ENCODE measurements at places on chromosomes 2 and 18.

DNA sequence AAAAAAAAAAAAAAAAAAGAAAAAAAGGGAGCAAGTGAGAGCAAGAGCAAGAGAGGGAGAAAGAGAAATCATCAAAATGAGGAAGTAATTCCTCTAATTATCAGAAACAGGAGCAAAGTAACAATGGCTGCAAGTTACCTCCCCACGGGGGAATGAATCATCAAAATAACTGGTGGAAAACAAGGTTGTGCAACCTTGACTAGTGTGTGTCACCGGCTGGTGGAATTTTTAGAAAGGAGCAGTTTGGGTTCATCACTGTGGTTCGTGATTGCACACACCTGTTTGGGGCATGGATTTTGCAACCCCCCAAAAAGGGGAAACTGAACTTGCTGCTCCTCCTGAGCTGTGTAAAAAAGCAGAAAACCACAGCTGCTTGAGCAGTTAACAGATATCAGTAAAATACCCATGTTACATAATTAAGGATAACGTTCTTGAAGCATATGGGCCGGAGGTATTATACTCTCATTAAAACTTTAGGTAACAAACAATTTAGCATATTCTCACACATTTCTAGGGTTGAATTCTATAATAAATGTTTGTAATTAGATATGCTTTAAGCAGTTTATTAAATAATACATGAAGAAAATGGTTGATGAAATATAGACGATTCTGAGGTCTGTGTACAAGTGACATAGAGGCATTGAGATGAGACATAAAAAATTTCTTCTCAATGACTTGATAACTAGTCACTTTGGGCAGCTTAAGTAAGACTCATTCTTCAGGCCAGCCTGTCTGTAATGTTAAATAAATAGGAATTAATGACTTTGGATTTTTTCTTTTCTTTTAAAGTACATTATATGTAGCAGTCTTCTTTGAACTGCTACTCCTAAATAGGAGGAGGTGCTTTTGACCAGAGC, 184.2 kb upstream of the ZEB2 start:
- no peak for DNase-seq

GRCh38 chr2:234747032-234747431, 204.8 kb upstream of the SH3BP4 start:
- no peak for DNase-seq

- no peak for DNase-seq
These were observed 57.6 kb upstream of the ZNF519 start for GRCh38 chr18:14189858-14190257.

GRCh38 chr2:240593026-240593702, 6.6 kb downstream of the CAPN10 start:
- DNase-seq, result no peak

GRCh38 chr2:31770741-31771140, 190.0 kb upstream of the SRD5A2 start:
- no peak for DNase-seq

GRCh38 chr2:175097297-175097696, 70.7 kb downstream of the ATF2 start:
- DNase-seq, result no peak

- DNase-seq, result no peak
These were observed 20.9 kb upstream of the TANK start for GRCh38 chr2:161139098-161139987.

DNA sequence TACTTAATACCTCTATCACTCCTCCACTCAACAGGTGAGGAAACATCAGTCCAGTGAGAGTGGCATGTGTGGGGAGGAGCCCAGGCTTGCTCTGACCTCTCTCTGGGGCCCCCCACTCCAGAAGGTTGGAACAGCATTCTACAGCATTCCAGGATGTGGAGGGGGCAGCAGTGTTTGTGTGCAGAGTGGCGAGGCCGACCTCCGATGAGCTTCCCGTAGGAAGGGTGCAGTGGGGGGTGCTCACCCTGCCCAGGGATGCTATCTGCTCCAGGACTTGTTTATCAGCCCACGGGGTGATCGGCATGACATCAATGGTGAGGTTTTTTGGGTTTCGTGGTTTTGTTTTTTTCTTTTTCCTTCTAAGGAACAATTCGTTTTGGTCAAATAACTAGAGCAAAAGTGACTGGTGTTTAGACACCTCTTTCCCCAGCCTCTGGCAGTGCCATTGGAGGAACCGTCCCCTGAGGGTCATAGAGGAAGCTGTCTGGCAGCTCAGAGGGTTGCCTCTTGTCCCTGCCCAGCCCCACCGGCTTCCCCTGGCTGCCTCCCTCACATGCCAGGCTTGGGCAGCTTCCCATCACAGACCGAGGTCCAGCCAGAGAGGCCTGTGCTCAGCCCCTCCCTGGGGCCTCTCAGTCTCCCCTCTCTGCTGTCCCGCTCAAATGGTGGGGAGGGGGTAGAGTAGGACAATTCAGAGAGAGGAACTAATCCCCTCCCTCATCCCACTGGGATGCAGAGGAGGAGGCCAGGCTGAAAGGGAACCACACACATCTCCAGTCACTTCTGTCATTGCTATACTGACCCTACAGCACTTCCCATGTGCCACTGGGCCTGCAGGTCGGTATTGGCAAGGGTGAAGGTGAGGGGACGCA, 96.5 kb downstream of the ZFP36L2 start:
- no peak for DNase-seq

DNA sequence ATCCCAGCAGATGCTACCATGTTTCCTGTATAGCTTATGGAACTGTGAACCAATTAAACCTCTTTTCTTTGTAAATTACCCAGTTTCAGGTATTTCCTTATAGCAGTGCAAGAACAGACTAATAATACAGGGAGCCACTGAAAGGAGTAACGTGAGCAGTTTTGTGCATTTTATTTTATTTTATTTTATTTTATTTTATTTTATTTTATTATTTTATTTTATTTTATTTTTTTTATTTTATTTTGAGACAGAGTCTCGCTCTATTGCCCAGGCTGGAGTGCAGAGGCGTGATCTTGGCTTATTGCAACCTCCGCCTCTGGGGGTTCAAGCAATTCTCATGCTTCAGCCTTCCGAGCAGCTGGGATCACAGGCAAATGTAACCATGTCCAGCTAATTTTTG, 156.3 kb upstream of the MSH6 start:
- no peak for DNase-seq

DNA sequence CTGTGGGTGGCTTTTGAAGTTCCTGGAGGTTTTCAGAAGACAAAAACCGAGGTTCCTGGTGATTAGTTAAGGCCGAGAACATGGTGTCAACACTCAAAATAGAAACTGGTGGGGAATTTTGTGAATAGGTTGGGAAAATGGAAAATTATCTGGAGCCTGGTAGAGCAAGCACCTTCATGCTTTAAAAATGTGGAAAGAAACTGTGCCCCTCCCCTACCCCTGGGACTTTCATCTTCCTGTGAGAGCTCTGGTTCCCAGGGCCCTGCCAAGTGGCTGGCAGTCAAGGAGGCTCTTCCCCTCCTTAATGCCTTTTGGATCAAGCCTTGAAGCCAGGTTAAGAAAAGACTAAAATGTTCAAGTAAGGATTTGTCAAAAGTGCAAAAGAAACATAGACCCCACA, 1.9 kb upstream of the CRACDL start:
- no peak for DNase-seq

DNA sequence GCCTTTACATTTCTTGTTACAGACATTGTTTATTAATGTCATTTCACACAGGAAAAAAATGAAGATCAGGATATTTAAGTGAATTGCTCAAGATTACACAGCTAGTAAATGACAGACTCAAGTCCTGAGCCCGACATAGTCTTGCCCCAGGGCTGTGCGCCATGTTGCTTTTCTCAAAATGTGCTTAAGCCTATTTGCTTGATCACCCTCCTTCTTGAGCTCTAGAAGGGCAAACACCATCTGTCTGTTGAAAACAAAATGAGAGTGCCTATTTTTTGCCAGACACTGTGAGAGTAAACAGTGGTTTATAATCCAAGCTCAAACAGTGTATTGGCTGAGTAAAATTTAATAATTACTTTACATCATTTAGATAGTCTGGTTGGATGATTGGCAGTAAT, 34.8 kb upstream of the HNMT start:
- DNase-seq, result no peak

DNA sequence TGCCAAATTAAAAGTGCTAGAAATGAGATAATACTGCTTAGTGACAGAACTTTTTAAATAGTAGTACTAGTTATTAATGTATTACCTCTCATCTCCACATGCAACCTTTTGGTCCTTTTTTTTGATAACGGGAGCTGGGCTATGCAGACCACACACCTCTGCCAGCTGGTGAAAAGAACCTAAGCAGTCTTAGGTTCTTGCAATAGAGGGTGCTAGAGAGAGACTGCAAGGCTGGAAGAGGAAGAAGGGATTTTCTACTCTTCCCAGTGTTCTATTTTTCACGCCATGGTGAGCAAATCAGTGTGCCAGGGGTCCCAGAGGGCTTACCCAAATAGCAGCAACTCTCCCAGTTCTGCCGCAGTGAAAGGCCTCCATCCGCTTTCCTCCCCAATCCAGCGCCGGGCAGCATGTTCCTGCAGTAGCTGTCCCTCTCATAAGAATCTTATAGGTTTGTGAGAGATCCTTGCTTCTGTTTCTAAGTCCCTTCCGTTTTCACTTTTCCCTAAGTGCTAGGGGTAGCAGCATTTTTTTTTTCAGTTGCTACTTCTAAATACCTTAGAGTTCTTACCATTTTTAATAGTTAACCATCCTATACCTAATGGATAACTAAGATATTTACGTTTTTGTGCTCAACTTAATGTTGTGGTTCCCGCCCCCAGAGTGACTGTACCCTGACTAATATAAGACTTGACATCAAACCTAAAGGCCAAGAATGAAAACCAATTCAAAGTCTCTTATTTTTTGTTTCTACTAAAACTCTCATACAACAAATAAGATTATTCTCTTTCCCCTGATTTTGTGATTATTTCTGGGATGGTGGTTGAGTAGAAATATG, 69.4 kb upstream of the UBE2E3 start:
- DNase-seq, result peak; percentile 8

DNA sequence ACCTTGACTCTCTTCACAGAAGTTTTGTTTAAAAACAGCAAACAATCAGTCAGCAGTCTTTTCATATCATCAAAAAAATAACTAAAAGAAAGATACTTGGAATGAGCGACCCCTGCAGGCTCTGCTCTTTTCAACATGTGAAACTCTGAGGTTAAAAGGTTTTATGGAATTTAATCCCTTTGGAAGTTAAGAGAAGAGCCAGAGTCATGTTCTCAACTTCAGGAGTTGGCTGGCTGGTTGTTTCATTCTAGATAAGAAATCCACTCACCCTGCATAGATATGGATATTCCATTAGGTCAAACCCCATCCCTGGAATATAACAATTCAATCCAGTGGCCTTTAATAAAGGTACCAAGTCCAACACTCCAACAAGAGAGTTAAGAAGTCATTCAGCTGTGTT, 115.6 kb upstream of the RMDN2 start:
- DNase-seq, result no peak

GRCh38 chr2:83565181-83565580, 893.9 kb downstream of the SUCLG1 start:
- DNase-seq, result no peak
